Peyer's patch (tissue), 4 donors: ENCODE measurements at places on chromosomes 12 and 14.
A peak's percentile ranks its signal among the peaks of the same experiment; 100 is the strongest.

DNA sequence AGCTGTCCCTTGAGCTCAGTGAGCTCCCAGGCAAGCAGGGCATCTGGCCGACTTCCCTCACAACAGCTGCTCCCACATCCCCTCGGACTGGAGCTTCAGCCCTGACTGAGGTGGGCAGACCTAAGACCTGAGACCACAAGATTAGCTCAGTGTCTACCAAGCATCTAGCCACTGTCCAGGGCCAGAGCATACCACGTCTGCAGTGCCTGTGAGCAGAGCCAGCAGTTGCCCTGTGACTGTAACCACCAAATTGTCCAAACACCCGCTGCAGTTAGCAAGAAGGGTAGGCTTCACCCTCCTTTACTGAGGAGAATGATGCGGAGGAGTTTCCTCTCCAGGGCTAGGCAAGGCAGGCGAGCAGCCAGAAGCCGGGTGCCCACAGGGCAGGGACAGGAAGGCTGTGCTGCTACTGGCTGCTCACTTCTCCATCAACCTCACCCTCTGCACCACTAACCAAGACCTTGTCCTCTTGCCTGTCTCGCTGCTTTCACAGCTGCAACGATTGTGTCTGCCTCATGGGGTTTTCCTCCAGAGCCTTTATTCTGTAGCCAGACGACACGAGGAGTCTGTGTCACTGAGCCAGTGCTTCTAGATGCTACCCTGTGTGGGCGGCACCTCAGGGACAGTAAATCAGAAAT lies 53.9 kb downstream of the ANAPC7 start:
- no peak for DNase-seq

DNA sequence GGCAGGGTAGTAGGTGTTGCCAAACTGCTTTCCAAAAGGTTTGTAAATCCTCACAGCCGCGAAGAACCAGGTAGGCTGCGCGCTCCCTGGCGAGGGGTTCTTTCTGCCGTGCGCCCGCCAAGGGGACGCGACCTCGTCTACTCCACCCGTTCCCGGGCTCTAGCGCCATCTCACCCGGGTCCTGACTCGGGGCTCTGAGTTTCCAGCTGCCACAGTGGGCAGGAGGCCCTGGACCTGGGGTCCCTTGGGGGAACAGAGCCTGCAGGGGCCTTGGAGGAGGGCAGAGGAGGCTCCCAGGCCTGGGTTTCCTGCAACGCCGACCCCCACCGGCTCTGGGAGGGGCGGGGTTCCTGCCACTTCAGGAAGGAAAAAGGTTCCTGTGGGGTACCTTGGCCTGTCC lies 706 bp downstream of the ANHX start:
- DNase-seq: no peak

GRCh38 chr12:65164244-65164643 lies 5.1 kb upstream of the LEMD3 start:
- no peak for DNase-seq

GRCh38 chr12:84492351-84492883 lies 420.2 kb downstream of the SLC6A15 start:
- no peak for DNase-seq

DNA sequence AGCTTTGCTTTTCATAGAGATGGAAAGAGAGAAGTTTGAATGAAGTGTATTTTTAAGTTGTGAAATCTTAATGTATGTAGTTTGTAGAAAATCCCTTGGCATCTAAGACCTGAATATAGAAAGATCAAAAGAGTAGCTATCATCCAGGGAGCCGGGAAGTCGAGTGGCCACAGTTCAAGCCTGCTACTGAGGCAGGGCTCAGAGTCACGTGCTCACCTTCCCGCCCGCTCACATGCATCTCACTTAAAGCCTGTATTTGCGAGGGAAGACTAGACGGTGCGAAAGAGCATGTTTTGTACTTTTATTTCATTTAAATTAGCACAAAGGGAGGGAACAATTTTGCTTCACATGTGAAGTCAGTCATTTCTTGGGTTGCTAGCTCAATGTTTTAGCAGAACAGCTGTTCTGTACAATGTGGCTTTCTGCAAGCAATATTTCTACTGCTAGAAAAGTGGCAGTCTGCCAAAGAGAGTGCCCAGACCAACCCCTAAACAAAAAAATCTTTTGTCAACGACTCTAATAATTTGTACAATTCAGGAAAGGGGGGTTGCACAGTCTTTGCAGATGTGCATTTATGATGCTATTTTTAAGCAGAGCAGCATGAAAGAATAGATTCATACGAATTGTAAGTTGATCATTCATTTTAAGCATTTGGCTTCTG lies 290.7 kb downstream of the NPAS3 start:
- no peak for DNase-seq

- no peak for DNase-seq
Observed at GRCh38 chr12:96714199-96714598, 192.9 kb upstream of the NEDD1 start.

DNA sequence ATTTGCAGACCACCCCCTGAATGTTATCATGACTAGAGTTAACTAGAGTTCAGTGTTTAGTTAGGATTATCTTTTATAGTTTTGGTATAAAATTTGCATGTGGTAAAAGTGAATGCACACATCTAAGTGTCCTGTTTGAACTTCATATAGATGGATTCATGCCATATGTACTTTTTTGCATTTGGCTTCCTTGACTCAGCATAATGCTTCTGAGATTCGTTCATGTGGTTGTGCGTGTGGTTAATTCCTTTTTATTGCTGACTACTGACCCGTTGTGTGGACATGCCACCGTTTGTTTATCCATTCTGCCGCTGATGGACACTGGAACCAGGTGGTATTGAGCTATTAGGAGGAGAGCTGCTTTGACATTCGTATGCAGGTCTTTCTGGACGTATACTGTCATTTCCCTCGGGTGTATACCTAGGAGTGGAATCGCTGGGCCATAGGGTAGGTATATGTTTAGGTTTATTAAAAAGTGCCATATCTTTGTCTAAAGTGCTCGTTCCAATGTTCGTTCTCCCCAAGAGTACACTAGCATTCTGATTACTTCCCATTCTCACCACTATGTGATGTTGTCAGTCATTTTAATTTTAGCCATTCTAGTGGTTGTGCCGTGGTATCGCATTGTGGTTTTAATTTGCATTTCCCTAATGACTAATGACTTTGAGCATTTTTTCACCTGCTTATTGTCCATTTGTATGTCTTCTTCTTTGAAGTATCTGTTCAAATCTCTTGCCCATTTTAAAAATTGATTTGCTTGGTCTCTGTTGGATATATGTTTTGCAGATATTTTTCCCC lies 37.7 kb downstream of the RIN3 start:
- no peak for DNase-seq

DNA sequence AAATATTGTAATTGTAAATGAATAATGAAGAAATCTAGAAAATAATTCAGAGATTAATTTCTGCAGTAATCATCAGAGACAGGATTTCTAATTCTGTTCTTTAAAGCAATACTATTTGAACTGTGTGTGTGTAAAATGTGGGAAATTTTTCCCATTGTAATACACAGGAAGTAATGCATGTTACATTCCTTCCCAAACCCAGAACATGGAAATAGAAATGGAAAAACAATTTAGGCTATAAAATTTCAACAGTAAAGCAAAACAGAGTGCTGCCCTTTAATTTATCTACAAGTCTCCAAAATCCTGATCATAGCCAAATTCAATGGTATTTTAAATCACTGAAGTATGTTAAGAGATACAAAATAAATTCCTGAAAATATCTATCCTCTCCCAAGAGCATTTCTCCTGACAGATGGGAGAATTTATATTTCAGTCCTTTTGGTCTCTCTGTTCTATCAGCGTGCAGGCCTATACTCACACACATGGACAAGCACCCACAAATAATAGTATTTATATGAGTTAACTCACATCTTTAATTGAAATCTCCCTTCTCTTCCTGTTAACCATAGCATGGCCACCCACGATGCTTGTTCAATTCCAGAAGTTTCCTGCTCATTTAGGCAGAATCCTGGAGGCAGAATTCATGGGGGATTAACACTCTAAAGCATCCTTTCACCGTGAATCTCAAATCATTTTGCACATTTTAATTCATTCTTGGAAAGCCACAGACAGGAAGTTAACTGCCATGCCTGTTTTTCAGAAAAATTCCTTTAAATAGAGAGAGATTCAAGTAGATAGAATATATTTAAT lies 1465.4 kb upstream of the FLRT2 start:
- no peak for DNase-seq

- peak; percentile 79 for DNase-seq
Observed at GRCh38 chr14:99793213-99794150, at the start of gene EML1. Gene EML1 (plus strand): TSS chr14:99793413. CDS start chr14:99793477, 64 bp downstream.

- peak; percentile 83 for DNase-seq
Observed at GRCh38 chr12:123141615-123142517, 9.0 kb downstream of the PITPNM2 start.

DNA sequence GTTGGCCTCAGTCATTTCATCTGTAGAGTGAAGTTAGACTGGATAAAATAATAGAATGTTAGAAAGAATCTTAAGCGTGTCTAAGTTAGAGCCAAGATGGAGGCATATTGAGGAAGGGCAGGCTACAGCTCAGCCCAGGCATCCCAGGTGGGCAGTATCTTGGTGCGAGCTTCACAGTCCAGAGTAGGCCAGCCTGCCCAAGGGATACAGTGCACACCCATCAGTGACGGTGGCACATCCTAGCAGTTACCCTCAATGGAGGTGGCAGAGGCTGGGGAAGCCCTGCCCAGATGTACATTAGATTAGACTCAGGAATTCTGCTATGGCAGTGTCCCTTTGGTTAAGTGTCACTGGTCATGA lies 21.5 kb downstream of the TULP3 start:
- DNase-seq: no peak

GRCh38 chr12:101439236-101439635 lies 31.7 kb upstream of the ARL1 start:
- DNase-seq: no peak

- no peak for DNase-seq
Observed at GRCh38 chr14:61257469-61258057, 23.6 kb downstream of the TMEM30B start.

DNA sequence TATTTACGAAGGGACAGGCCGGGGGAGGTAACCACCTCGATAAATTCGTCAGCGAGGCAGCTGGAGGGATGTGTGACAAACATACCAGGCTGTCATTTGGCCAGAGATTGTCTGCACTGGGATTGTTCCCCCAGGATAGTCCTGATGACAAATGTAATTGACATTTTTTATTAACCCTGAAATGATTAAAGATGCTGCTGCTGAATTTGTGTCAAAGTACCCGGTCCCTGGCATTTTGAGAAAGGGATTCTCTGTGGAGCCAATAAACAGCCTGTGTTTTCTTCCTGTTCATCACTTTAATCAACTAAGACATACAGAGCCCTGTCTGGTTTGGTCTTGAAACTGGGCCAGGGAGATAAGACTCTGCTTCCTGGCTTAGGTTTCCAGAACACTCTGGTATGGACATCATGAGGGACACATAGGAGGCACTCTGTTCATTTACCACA lies 117.6 kb downstream of the SLC25A47 start:
- DNase-seq: no peak

DNA sequence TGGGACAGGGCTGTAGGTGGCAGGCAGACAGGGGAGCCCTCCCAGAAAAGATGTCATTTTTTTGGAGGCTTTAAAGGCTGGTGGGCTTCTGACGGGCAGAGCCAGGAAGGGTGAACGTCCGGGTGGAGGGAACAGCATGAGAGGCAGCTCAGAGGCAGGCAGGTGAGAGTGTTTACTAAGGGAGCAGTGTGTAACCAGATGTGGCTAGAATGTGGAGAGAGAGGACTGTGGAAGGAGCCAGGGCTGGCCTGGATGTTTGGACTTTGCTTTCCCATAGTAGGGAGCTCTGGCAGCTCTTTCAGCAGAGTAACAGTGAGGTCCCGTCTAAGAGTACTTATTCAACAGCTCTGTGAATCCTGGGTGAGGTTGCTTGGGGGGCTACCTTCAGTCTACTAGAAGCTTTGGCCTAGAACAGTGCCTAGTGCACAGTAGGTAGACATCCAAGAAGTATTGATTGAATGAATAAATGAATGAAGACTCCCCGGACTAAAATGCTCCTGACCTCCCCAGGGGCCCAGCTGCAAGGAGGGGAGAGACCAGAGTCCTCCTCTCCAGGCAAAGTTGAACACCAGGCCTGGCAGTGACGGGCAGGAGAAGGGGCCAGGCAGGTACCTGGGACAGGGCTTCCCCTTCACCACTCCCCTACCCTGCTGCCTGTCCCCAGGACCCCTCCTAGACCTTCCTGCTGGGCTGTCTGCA lies 8.5 kb downstream of the FAM222A start:
- DNase-seq: no peak

DNA sequence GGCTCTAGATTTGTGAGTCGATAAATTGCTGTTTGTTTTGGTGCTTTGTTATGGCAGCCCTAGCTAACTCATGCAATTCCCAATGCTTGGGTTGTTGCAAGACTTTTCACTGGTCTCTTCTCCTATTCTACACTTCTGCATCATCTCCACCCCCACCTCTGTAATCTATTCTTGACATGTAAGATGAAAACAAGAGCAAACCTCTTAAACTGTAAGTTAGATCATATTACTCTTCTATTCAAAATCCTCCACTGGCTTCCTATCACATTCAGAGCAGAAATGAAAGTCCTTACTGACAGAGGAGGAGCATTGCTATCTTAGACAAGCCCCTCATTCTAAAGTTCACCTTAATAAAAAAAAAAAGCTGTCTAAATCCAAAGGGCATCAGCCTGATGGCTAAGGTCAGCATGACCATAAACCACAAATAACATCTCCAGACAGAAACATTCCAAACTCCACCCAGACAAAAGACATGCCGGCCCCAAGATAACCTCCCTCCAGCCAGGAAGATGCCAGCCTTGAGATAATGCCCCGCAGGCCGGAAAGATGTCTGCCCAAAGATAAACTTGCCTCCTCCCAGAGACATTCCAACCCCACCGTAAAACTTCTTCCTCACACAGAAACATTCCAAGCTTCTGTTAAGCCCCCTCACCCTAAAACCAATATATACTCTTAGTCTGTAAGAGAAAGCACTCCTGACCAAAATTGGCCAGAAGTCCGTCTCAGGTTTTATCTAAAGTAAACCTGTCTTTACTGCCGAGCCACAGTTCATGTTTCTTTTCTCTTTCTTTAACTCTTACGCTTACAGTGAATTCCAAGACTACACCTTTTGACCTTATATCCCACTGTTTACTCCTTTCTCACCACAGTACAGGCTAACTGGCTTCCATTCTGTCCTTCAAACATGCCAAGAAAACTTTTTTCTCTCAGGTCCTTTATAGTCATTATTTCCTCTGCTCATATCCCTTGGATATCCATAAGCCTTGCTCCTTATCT lies 308.9 kb downstream of the KCNH5 start:
- DNase-seq: no peak

DNA sequence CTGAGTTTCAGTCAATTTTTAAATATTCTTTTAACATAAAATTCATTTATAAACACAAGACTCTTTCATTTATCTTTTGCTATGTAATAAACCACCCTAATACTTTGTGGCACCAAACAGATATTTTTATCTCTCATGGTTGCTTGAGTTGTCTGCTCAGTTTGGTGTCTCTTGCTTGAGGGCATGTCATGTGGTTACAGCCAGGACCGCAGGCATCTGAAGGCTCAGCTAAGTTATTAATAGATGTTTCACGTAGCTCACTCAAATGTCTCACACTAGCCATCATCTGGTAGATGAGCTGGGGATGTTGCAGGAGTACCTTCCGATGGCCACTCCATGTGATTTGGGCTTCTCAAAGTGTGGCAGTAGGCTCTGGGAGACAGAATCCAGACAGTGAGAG lies 597.8 kb downstream of the ETNK1 start:
- no peak for DNase-seq
